ENCODE measurements at places on chromosomes 3 and 15.

DNA sequence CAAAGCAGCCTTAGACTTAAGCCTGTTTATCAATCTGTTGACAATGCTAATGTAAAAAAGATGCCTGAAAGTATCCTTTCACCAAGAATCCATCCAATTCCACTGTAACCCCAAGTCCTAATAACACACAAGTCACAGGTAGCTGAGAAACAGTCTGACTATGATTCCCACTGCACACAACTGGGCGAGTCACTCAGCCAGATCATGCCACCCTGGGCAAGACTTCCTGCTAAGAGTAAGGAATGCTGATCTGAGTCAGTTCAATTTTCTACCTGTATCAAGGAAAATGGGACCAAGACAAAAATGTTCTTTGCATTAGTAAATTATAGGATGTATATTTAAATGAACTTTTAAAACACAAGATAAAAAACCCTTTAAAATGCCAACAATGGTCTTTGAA lies 33.3 kb downstream of the NPTN start:
- DNase-seq = no peak

GRCh38 chr3:71103430-71103921 lies 480.1 kb downstream of the FOXP1 start:
- no peak for DNase-seq

GRCh38 chr3:112471596-112472325 lies 27.5 kb downstream of the BTLA start:
- no peak for DNase-seq

DNA sequence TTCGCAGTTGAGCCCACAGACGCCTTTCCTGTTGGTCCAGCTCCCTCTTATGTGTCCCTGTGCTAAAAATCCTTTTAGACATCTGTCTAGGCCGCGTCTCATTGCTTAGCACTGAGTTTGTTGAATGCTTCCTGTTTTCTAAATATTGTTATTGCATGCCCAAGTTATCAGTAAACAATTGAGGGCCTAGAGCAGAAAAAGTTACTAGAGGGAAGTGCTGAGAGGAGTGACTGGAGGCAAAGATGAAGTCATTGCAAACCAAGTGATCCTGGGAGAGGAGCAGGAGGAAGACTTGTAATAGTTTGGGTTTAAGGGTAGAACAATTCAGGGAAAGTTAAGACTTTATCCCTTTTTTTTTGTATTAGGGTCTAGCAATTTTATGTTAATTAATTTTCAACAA lies 88.1 kb downstream of the DCUN1D1 start:
- no peak for DNase-seq

- DNase-seq = peak; percentile 22
These were observed 141.5 kb downstream of the GADL1 start for GRCh38 chr3:30752970-30753369.

- no peak for DNase-seq
These were observed 3.8 kb downstream of the CHRNA7 start for GRCh38 chr15:32034106-32034505.

DNA sequence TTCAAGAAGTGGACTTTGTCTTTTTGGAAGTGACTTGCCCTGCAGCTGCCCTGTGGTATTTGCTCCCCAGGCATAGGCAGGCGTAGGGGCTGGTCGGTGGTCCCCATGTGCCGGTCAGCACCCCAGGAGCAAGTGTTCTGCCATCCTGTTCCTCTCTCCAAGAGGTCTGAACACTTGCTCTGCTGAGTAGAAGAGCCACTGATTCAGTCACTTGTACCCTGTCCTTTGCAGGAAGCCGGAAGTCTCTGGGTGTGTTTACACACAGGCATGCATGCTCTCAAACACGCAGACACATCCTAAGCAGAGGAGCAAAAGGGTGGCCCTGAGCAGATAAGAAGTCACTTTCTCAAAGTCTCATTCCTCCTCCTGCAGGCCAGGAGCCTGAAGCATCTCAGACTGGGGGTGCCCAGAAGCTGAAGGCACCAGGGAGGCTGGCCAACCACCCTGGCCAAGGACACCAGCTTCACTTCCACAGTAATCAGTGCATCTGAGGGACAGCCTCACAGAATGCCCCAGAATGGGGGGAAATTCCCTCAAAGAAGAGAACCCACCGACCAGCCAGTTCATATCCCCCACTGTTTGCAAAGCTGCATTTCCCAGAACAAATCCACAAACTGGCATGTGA lies 88.7 kb upstream of the POMGNT2 start:
- peak; percentile 6 for DNase-seq

- peak; percentile 56 for DNase-seq
These were observed 42.0 kb downstream of the BFSP2 start for GRCh38 chr3:133441867-133442270.

DNA sequence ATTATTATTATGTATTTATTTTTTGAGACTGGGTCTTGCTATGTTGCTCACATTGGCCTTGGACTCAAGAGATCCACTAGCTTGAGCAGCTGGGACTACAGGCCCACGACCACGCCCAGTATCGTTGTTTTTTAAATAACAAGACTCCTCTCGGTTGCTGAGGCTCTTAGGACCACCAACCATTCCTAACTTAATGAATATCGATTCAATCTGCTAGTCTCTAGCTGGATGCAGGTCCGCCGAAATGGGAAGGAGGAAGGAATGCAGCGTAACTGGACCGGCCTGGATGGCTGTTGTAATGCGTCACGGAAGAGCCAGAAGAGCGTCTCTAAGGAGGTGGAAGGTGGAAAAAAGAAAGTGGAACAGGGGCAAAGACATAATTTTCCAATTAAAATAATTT lies 1.7 kb downstream of the ANXA2 start:
- DNase-seq = no peak

DNA sequence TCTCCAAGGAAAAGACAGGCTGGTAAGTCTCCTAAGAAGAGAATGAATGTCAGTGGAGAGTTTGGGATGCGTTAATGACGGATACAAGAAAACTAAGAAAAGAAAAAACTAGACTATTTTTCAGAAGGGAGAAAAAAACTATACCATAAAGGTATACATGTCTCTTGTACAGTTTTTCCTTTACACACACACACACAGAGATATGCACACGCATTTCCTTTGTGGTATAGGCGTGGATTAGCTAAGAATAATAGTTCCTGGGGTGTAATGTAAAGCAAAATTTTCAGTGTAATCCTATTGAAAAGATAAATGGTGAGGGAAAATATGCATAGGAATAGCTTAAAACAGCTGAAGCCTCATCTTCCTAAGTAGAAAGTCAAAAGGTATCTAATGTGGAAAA lies 36.3 kb downstream of the GABPB1 start:
- no peak for DNase-seq

DNA sequence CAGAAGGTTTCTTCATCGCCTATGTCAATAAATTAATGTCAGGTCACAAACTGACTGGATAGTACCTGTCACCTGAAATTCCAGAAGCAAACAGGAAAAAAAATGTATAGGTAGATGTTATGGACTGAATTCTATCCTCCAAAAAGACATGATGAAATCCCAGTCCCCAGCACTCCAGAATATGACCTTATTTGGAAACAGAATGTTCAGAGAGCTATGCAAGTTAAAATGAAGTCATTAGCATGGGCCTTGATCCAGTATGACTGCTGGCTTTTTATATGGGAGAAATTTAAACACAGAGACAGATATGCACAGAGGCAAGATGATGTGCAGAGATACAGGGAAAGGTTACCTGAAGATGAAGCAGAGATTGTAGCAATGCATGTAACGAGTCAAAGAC lies 953.4 kb downstream of the ZPLD1 start:
- no peak for DNase-seq

- no peak for DNase-seq
These were observed 42.7 kb downstream of the EIF2AK4 start for GRCh38 chr15:39976291-39977274.

GRCh38 chr3:12232785-12233300 lies 56.0 kb upstream of the PPARG start:
- DNase-seq = no peak

GRCh38 chr3:147218965-147219364 lies 187.4 kb downstream of the ZIC4 start:
- DNase-seq = no peak

GRCh38 chr15:48281674-48282073 lies 49.6 kb upstream of the DUT start:
- no peak for DNase-seq

GRCh38 chr15:25179673-25180511 lies 225.1 kb downstream of the SNRPN start:
- no peak for DNase-seq

DNA sequence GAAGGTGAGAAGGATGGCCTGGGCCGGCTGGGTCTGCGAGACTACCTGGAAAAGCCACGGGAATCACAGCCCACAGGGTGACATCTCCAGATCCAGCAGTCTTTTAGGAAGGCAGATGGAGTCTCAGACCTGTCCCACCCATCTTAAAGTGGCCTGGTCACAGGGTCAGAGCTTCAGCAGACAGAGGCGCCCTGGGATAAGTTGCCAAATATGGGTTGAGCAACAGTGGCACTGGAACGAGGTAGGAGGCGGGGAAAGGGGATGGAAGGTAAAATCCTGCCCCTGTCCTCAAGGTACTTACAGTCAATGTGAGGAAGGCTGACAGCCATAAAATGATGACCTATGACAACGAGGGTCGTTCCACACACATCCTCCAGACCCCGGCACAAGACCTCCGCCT lies 80.7 kb downstream of the LIPC start:
- DNase-seq = no peak

GRCh38 chr3:1462371-1462770 lies 369.5 kb downstream of the CNTN6 start:
- DNase-seq = no peak

GRCh38 chr15:98803228-98804056 lies 155.1 kb downstream of the IGF1R start:
- DNase-seq = no peak

- no peak for DNase-seq
These were observed 28.2 kb upstream of the OR4F6 start for GRCh38 chr15:101775136-101775535.

All from activated CD4-positive, alpha-beta T cell treated with anti-CD3 and anti-CD28 coated beads, Interleukin-2, Interleukin-4, amounts not matched to agents 100 ng/mL and 50 ng/mL, durations not matched to agents 16 hours and 8 hours (primary cell).